ENCODE measurements at places on chromosomes 2 and 18.
A peak's percentile ranks its signal among the peaks of the same experiment; 100 is the strongest.

GRCh38 chr2:26453421-26454329, 24.2 kb downstream of the OTOF start:
- no peak overlapping the region for H3K4me3 ChIP-seq
- no peaks in the 10 kb centered on the region for H3K4me1 ChIP-seq
- no peak overlapping the region for H3K27ac ChIP-seq

- peaks cover 64% of the 10 kb centered on the region for H3K27me3 ChIP-seq
- H3K27ac ChIP-seq = no peak overlapping the region
- H3K36me3 ChIP-seq = peaks cover 6% of the 10 kb centered on the region
- DNase-seq = no peak
Observed at GRCh38 chr18:78983512-78983911, 3.9 kb downstream of the SALL3 start.

DNA sequence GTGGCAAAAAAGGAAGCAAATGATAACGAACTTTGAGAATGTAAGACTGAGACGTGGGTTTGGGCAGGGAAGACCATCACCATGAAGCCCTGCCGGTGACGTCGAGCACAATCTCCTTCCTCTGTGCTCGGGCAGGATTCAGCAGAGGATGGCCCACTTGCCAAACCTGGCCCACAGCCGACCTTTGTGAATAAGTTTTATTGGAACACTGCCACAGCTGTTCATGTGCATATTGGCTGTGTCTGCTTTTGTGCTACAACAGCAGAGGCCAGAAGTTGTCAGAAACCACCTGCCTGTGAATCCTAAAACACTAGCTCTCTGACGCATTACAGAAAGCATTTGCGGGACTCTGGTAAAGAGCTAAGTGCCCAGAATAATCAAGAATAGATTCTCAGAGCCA, 223.9 kb downstream of the MYT1L start:
- no peaks in the 10 kb centered on the region for H3K36me3 ChIP-seq
- no peaks in the 10 kb centered on the region for H3K4me1 ChIP-seq
- no peak overlapping the region for H3K4me3 ChIP-seq
- H3K27me3 ChIP-seq = no peaks in the 10 kb centered on the region
- no peak for DNase-seq

DNA sequence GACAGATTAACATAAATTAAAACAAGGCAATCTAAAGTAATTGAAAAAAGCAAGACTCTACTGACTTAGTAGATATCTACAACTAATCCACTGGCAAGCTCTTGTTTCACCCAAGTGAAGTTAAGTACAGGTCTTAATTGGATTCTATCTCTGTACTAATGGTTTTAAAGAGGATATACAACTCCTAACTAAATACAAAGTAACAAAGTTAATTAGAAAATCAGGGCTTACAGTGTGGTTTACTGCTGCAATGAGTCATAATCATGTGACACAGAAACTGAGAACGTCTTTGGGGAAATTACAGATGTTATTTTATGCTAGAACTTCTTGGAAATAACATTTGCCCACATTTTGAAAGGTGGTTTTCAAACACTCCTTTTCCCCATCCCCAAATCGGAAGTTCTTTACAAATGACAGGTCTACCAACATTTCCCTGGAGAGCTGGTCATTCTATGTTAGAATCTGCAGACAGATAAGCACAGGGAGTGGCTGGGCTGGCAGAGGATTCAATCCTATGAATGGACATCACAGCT, 245.3 kb downstream of the STK39 start:
- H3K27ac ChIP-seq = peak overlapping the region; percentile 9
- no peak for DNase-seq
- H3K4me1 ChIP-seq = peaks cover 20% of the 10 kb centered on the region
- no peak overlapping the region for H3K4me3 ChIP-seq
- peaks cover 34% of the 10 kb centered on the region for H3K36me3 ChIP-seq

DNA sequence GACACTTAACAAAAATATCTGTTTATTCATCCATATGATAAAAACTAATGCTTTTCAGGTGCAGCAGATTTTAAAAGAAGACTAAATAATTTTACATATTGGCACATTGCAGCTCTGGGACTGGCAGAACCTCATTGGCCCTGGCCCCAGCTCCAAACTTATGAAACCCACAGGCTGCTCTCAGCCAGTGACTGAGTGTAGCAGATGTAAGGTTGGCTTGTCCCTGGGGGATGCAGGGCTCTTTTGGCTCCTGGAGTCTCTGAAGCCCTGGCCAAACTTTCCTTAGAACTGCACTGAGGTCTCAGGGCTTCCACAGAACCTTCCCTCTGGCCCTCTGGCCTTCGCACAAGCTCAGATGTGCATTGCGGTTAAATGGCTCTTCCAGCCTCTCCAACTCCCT, 725.0 kb upstream of the SOX11 start:
- H3K27ac ChIP-seq = no peak overlapping the region
- H3K4me1 ChIP-seq = no peaks in the 10 kb centered on the region
- no peaks in the 10 kb centered on the region for H3K36me3 ChIP-seq
- DNase-seq = no peak
- H3K27me3 ChIP-seq = no peaks in the 10 kb centered on the region

- H3K27me3 ChIP-seq = no peaks in the 10 kb centered on the region
- H3K4me3 ChIP-seq = no peak overlapping the region
- DNase-seq = no peak
- no peaks in the 10 kb centered on the region for H3K36me3 ChIP-seq
Observed at GRCh38 chr2:40851661-40852060, 399.8 kb upstream of the SLC8A1 start.

GRCh38 chr2:25342372-25343186, 854 bp upstream of the DNMT3A start:
- H3K27ac ChIP-seq = peak overlapping the region; percentile 62
- H3K4me3 ChIP-seq = peak overlapping the region; percentile 83
- no peaks in the 10 kb centered on the region for H3K36me3 ChIP-seq
- H3K4me1 ChIP-seq = peaks cover 24% of the 10 kb centered on the region
- peaks cover 1% of the 10 kb centered on the region for H3K27me3 ChIP-seq
- DNase-seq = peak; percentile 84

DNA sequence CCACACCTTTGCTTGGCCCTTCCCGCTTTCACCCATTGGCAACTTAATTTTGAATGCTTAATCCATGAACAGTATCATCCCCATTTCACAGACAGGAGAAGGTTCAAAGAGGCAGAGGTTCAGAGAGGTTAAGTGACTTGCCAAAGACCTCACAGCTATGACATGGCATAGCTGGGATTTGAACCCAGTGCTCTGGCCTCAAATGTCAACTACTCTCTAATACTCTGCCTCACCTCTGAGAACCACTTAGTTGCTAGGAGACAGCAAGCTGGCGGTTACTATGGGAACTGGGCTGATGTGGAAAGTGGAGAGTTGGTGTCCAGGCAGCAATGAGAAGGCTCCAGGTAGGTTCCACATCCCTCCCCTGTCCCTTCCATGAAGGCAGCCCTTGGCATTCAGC, 15.8 kb upstream of the PRSS56 start:
- no peak for DNase-seq
- H3K4me1 ChIP-seq = peaks cover 4% of the 10 kb centered on the region
- no peak overlapping the region for H3K4me3 ChIP-seq

DNA sequence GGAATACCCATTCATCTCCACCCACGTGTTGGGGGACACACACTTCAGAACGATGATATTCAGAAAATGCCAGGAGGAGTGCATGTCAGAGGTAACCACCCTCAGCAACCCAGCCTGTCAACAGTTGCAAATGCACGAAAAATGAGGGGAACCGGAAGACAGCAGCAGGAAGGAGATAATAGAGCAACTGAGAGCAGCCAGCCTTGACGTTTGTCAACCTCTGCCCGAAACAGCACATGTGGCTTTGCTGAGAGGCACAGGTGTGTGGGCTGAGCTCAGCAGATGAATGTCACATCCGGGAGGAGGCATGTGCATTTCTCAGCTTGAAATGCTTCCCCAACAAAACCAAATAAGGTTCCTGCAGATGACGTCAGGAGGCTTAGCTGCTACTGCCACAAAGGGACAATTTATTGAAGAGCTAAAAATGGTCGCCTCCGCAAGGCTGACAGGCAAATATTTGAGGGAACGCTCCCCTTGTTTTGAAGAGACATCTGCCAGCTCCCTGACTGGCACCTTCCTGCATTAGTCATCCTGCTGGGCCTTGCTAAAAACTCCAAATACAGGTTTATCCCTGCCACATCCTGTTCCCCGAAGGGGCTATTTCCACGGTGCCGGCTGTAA, 419.0 kb downstream of the NBAS start:
- peak overlapping the region; percentile 43 for H3K4me3 ChIP-seq
- H3K27ac ChIP-seq = peak overlapping the region; percentile 89
- no peaks in the 10 kb centered on the region for H3K27me3 ChIP-seq
- peak; percentile 82 for DNase-seq
- H3K36me3 ChIP-seq = peaks cover 7% of the 10 kb centered on the region

DNA sequence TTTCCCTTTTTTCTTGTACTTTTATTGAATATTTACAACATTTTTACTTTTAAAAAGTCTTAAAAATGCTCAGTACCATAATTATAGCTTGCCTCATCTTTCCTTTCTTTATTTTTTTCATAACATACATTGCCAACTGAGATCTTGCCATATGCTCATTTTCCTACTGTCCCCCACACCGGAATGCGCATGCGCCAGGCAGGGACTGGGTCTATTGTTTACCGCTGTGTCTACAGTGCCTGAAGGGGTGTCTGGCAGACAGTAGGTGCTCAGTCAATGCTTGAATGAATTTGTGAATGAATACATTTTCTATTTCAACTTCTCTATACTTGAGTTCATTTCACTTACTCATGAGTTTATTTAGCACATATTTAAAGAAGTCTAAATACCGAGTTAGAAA, 158.0 kb downstream of the CYP26B1 start:
- H3K36me3 ChIP-seq = no peaks in the 10 kb centered on the region
- H3K4me3 ChIP-seq = no peak overlapping the region
- peaks cover 3% of the 10 kb centered on the region for H3K27me3 ChIP-seq
- no peak overlapping the region for H3K27ac ChIP-seq

DNA sequence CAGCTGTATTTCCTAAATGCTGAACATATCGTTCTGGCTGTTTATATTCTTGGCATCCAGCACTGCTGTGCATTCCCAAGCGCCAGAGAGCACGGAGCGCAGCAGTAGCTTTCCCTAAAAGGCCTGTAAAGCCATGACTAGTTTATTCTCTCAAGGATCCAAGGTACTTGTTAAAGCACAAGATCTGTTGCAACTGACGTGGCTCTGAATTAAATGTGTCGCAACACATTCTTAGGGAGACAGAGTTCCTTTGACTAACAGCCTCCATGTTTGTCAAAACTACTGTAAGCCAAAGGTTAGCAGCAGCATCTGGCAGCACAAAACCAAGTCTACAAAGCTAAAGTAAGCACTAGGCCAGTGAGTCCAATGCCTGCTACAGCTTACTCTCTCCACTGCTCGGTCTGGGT, 188.6 kb upstream of the FN1 start:
- H3K36me3 ChIP-seq = no peaks in the 10 kb centered on the region
- H3K27ac ChIP-seq = no peak overlapping the region
- H3K4me1 ChIP-seq = no peaks in the 10 kb centered on the region

GRCh38 chr2:119136093-119136492, 22.5 kb downstream of the C1QL2 start:
- no peaks in the 10 kb centered on the region for H3K36me3 ChIP-seq
- no peak overlapping the region for H3K4me3 ChIP-seq
- no peaks in the 10 kb centered on the region for H3K27me3 ChIP-seq
- no peaks in the 10 kb centered on the region for H3K4me1 ChIP-seq

GRCh38 chr2:172462849-172463381, 35.5 kb downstream of the ITGA6 start:
- H3K4me1 ChIP-seq = peaks cover 81% of the 10 kb centered on the region
- H3K4me3 ChIP-seq = peak overlapping the region; percentile 74
- H3K27me3 ChIP-seq = peaks cover 9% of the 10 kb centered on the region
- H3K27ac ChIP-seq = peak overlapping the region; percentile 96
- peaks cover 7% of the 10 kb centered on the region for H3K36me3 ChIP-seq
- DNase-seq = peak; percentile 63

GRCh38 chr2:156165742-156166141, 166.8 kb downstream of the NR4A2 start:
- DNase-seq = no peak
- H3K4me1 ChIP-seq = no peaks in the 10 kb centered on the region
- no peak overlapping the region for H3K27ac ChIP-seq
- peaks cover 5% of the 10 kb centered on the region for H3K27me3 ChIP-seq

Data from activated CD4-positive, alpha-beta memory T cell treated with anti-CD3 and anti-CD28 coated beads, Interleukin-2, amount 10 ng/mL, durations not matched to agents 7 days and 5 days (primary cell).